Fibroblast of the aortic adventitia (primary cell): ENCODE measurements at places on chromosomes 1 and 21.

DNA sequence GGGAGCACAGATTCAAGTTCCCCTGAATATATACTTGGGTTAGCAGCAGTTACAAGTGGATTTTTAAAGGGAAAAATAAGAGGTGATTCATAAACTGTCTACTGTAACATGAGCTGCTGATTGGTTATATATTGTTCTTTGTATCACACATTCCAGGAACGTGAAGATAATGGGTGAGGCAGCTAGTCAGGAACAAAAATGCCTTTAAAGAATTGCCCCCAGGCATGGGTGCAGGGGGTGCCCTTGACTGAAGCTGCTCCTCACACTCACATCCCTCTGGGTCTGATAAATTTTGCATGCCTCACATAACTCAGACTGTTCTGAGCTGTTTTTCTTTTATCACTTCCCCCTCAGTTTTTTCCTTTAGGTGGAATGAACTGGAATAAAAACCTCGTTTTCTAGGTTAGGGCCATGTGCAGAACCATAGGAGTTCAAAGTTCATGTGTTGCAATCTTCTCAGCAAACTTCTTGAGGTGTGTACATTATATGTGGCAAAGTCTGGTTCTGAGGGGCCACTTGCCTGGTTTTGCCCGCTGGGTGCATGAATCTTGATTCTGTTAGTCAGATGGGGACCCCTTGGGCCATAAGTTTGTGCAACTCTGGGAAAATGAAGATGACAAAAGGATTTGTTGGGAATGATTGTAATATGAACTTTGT is 21.1 kb downstream of the TBX19 start:
- peak; percentile 80 for DNase-seq

GRCh38 chr1:168082008-168082876 is 54.5 kb downstream of the GPR161 start:
- DNase-seq = peak; percentile 81

DNA sequence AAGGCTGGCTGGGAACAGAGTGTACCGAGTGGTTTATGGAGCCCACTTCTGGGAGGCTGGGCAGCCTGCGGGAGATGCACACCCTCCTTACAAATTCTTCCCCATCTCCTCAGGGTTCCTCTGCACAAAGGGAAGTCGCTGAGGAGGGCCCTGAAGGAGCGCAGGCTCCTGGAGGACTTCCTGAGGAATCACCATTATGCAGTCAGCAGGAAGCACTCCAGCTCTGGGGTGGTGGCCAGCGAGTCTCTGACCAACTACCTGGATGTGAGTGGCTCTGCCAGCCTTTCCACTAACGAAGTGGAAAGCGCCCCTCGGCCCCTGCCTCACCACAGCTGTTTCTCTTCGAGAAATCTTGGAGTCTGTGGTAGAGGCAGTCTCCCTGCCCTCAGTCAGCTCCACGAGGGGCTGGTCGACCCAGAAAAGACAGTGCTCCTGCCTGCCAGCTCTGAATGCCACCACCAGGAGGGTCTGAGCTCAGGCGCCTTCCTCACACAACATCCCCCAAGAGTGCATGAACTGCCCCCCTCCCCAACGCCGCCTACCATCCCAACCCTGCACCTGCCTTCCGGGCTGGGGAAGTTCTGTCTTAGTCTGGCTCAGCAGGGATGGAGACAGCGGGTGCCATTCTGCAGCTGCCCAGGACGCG is 31.8 kb downstream of the PROK1 start:
- DNase-seq = no peak

- no peak for DNase-seq
These were observed 33.6 kb upstream of the TRABD2B start for GRCh38 chr1:48030696-48031365.

DNA sequence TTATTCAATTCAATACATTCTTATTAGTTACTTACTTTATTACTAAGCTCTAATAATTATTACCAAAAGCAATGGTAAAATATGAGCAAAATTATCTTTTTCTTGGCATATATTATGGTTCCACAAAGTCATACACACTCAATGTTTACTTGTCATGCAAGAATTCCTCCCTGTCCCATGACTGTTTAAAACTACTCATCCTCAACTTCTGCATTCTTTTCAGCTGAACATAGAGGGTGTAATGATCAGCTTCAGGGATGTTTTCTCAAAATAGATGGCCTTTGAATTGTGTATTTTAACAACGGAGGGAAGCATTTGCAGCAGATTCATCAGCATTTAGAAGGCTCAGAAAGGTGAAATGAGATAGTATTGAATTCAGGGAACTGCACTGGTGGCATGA is 499.0 kb downstream of the RWDD3 start:
- DNase-seq = no peak

DNA sequence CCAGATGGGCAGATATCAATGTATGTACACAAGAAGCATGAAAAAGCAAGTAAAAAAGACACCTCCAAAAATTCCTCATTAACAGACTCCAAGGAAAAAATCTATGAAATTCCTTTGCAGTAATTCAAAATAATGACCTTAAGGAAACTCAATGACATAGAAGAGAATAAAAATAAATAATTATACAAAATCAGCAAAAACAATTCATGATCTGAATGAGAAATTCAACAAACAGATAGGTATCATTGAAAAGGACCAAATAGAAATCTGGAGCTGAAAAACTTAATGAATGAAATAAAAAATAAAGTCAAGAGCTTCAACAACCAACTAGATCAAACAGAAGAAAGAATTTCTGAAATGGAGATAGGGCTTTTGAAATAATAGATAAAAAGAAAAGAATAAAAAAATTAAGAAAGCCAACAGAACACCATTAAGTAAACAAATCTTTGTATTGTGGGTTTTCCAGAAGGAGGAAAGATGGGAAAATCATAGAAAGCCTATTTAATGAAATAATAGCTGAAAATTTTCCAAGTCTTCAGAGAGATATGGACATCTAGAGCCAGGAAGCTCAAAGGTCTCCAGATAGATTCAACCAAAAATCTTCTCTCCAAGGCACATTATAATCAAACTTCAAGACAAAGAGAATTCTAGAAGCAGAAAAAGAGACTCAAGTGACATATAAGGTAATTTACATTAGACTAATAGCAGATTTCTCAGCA is 52.0 kb upstream of the KCNK1 start:
- no peak for DNase-seq

DNA sequence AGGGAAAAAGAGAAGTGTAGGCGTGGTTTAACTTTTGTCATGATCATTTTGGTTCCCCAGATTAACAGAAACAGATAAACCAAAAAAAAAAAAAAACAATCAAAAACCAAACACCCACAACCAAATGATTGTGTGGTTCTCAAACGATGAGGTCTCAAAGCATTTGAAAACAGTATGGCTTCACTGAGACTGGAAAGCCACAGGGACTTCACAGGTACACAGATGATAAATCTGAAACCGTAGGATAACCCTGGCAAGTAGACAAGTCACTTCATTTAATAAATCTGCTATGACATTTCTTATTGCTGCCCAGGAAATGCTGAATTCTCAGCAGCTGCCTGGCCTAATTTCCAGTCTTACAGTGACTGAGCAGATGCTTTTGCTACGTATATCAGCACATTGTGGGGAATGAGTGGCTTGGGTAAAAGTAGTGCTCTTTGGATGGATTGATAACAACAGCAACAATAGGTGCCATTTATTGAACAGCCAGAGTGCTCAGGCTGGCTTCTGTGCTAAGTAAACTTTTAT is 6.1 kb downstream of the ST6GALNAC3 start:
- no peak for DNase-seq

DNA sequence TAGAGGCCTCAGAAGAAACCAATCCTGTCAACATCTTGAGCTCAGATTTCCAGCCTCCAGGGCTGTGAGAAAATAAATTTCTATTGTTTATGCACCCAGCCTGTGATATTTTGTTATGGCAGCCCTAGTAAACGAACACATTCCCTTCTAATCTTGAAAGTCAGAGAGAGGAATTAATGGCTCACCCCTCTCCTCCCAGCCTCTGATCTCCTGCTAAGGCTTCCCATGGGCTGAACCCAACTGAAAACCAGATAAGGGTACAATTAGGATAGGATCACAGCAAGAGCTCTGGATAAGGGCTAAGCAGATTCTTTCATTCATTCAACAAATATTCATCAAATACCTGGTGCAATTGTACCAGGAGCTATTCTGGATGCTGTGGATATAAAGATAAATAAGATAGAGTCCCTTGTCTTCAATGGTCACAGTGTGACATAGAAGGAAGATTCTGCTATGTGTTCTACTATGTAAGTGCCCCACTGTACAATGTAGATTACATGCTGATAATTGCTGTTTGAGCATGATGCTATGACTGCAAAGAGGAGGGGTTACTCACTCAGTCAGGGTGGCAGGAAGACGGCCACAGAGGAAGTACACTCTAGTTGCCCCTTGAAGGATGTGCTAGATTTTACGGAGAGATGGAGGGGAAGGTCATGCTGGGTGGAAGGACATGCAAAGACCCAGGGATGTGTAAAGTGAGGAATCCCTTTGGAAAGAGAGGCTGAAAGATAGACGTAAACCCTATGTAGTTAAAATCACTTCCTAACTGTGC is 203.3 kb upstream of the JUN start:
- peak; percentile 19 for DNase-seq

- DNase-seq = no peak
These were observed 531 bp downstream of the TSPEAR start for GRCh38 chr21:44710756-44711326.

DNA sequence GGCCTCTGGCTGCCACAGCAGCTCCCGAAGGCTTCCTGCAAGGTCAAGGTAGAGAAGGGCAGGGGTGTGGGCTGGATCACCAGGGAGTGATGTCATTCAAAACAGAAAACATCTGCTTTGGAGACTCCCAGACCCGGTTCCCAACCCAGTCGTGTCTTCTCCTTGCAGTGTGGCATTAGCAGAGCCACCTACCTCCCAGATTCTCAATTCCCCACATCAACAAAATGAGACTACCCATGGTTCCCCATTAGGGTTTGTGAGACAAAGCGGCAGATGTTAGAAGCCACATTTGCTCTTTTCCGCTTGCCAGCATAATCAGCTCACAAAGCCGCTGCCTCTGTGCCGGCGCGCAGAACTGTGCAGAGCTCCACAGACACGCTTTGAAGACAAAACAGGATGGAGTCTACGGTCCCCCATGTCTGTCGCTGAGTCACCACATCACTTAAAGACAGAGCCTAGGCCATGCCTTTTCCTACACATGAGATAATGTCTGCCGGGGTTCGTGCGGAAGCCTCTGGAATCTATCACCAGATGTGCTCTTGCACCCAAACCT is 12.5 kb downstream of the KIF17 start:
- DNase-seq = no peak

DNA sequence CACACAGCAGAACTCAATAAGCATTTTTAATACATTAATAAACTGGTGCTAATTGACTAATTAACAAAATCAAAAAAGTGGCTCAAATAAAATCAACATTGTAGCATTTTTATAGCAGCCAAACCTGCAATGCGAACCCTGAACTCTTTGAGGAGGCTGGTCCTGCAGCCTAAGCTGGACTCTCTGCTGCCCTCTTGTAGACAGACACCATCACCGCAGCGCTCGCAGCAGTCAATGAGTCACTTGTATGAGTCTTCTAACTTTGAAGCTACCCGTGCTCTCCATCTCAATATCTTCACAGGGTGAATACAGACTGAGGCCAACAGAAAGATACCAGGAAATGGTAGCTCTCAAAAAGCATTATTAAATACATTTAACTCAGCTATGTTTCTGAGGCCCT is 9.7 kb upstream of the KRTAP7-1 start:
- no peak for DNase-seq

- DNase-seq = no peak
These were observed 119.8 kb upstream of the ZBTB40 start for GRCh38 chr1:22331618-22332423.

- DNase-seq = no peak
These were observed 64.1 kb upstream of the ATP1B1 start for GRCh38 chr1:169042377-169042776.

- DNase-seq = no peak
These were observed 4.7 kb downstream of the DDI2 start for GRCh38 chr1:15621975-15622374.

DNA sequence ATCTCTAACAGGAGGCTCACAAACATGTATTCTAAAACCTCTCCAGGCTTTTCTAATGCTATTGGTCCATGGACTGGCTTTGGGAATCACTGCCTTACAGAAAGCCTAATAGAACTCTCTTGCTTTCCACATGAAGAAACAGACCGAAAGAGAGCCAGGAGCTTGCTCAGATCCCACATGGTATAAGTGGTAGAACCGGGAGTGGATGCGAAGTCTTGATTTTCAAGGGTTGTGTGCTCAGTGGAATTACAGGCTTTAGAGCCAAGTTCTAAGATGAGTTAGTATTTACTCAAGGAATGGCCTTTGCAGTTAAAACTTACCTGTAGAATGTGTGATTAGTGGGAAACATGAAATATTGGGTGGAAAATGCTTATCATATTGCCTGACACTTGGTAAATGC is 54.3 kb upstream of the HSD17B7 start:
- DNase-seq = no peak

GRCh38 chr1:111203681-111204200 is 3.3 kb upstream of the DENND2D start:
- DNase-seq = no peak

GRCh38 chr1:231781892-231782291 is 155.3 kb downstream of the DISC1 start:
- DNase-seq = peak; percentile 33

DNA sequence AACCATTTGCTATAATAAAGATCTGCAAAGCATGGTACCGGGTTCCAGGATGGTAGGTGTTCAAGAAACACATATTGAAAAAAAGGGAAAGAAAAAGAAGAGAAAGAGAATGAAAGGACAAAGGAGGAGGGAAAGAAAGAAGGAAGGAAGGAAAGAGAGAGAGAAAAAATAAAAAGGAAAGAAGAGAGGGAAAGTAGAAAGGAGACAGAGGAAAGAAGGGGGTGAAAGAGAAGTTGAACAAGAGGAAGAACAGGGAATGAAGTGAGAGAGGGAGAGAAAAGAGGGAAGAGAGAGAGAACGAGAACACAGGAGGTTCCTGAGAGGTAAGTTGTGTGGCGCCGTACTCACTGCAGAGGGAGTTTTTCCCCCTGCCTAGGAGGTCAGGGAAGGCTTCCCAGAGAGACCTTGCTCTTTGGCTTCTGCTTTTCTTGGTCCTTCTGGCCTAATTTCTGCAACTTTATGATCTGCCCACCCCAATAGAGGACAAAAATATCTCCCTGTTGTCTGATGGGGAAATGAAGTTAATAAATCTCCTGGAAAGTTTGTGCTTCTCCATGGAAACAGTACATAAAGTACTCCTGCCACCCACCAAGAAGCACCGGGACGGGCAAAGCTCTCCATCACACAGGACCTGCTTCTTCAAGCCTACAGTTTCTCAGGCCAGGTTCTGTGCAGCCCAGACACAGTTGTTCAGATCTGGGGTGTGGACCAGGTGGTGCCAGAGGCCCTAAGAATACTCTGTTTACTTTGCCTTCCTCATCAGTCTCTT is 124.8 kb downstream of the ROR1 start:
- no peak for DNase-seq

DNA sequence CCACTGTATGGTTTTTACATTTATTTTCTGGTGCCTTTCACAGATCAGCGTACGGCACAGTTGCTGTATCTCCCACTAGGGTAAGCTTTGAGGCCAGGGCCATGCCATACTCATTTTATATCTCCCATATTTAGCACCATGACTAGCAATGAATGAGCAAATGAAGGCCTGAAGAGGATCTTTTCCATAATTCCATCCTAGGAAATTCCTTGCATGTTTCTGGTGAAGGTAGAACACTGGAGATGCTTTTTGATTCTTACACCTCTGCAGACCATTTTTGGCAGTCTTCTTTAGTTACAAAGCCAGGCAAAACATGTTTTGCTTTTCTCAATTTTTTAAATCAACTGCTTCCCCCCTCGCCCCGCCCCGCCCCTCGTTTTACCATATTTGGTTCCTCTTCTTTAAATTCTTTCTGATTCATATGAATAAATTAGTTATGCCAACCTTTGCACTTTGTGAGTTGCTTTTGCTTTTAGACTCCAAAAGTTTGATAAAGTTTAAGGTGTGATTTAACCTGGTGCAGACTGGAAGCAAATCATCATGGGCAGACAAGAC is 78.9 kb upstream of the AK4 start:
- no peak for DNase-seq
